T-helper 17 cell (primary cell): ENCODE measurements at places on chromosomes 3 and 15.

DNA sequence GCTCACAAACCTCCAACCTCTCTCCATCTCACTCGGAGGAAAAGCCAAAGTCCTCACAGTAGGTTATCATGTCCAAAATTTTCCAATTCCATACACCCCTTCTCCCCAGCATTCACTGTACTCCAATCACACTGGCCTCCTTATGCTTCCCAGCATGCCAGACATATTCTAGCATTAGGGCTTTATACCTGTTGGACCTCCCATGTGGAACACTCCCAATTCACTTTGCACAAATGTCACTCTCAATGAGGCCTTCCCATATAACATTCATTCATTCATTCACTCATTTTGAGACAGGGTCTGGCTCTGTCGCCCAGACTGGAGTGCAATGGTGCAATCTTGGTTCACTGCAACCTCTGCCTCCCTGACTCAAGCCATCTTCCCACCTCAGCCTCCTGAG lies 19.9 kb downstream of the SCAPER start:
- no peak for DNase-seq
- peaks cover 29% of the 10 kb centered on the region for H3K4me1 ChIP-seq
- H3K4me3 ChIP-seq, result no peak overlapping the region
- H3K36me3 ChIP-seq, result peaks cover 6% of the 10 kb centered on the region
- H3K27ac ChIP-seq, result no peak overlapping the region
- no peaks in the 10 kb centered on the region for H3K27me3 ChIP-seq

DNA sequence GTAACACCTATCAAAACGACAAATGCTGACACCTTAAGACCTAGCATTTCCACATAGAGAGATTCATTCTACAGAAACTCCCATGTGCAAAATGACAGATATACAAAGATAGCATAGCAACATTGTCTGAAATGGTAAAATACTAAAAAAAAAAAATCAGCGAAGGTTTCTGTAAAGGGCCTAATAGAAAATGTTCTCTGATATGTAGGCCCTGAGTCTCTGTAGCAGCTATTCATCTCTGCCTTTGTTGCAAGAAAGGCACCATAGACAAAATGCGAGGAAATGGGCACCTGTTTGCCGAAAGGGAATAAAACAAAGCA lies 631 bp upstream of the MFGE8 start:
- DNase-seq, result no peak
- H3K27me3 ChIP-seq, result peaks cover 19% of the 10 kb centered on the region
- H3K4me1 ChIP-seq, result peaks cover 24% of the 10 kb centered on the region
- H3K36me3 ChIP-seq, result no peaks in the 10 kb centered on the region
- H3K27ac ChIP-seq, result peak overlapping the region; percentile 61

GRCh38 chr3:143443851-143444331 lies 324.3 kb downstream of the CHST2 start:
- H3K27me3 ChIP-seq, result no peaks in the 10 kb centered on the region
- peaks cover 31% of the 10 kb centered on the region for H3K4me1 ChIP-seq
- DNase-seq, result no peak
- H3K4me3 ChIP-seq, result no peak overlapping the region

GRCh38 chr15:50783411-50783810 lies 17.9 kb upstream of the SPPL2A start:
- H3K4me1 ChIP-seq, result peaks cover 3% of the 10 kb centered on the region
- no peaks in the 10 kb centered on the region for H3K27me3 ChIP-seq
- H3K4me3 ChIP-seq, result no peak overlapping the region
- no peak for DNase-seq
- H3K27ac ChIP-seq, result no peak overlapping the region
- H3K36me3 ChIP-seq, result no peaks in the 10 kb centered on the region

GRCh38 chr3:77296527-77296926 lies 256.6 kb downstream of the ROBO2 start:
- no peak for DNase-seq
- no peak overlapping the region for H3K4me3 ChIP-seq
- H3K27ac ChIP-seq, result no peak overlapping the region
- no peaks in the 10 kb centered on the region for H3K36me3 ChIP-seq
- no peaks in the 10 kb centered on the region for H3K27me3 ChIP-seq

GRCh38 chr3:124115279-124115678 lies 123.4 kb upstream of the ROPN1 start:
- no peak overlapping the region for H3K27ac ChIP-seq
- DNase-seq, result no peak
- H3K4me3 ChIP-seq, result no peak overlapping the region

DNA sequence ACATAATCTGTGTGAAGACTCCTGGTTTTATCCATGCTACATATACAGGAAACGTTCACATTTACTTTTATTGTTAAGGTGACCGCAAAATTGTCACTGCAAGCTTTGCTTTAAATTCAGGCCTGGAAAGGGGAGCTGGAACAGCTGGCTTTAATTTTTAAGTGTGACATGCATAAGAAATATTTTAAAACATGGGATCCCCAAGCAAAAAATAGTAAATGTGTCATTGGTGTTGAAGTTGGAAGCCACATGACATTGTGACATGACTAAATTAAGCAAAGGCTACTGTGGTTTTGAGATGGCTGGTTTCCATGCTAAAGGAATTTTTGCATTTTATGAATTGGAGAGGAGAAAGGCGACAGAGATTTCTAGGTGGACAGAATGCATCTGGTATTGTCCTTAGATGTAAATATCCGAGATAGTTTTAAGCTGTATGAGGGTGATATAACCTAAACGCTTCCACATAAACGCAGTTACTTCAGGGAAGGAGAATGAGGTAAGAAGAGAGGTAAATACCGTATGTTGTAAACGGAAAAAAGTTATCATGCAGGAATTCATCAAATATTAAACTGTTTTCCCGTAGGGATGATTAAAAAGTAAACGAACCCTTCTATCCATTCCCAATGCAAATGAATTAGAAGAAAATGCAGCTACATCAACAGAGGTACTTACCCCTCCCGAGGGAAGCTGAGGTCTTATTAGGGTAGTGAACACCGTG lies 927 bp upstream of the FYTTD1 start:
- H3K27ac ChIP-seq, result peak overlapping the region; percentile 96
- H3K36me3 ChIP-seq, result no peaks in the 10 kb centered on the region
- DNase-seq, result no peak
- no peaks in the 10 kb centered on the region for H3K27me3 ChIP-seq

- peaks cover 13% of the 10 kb centered on the region for H3K27me3 ChIP-seq
- DNase-seq, result no peak
- H3K27ac ChIP-seq, result no peak overlapping the region
- H3K4me1 ChIP-seq, result peaks cover under 1% of the 10 kb centered on the region
Measured at GRCh38 chr15:65055201-65055870, 10.1 kb downstream of the SLC51B start.

DNA sequence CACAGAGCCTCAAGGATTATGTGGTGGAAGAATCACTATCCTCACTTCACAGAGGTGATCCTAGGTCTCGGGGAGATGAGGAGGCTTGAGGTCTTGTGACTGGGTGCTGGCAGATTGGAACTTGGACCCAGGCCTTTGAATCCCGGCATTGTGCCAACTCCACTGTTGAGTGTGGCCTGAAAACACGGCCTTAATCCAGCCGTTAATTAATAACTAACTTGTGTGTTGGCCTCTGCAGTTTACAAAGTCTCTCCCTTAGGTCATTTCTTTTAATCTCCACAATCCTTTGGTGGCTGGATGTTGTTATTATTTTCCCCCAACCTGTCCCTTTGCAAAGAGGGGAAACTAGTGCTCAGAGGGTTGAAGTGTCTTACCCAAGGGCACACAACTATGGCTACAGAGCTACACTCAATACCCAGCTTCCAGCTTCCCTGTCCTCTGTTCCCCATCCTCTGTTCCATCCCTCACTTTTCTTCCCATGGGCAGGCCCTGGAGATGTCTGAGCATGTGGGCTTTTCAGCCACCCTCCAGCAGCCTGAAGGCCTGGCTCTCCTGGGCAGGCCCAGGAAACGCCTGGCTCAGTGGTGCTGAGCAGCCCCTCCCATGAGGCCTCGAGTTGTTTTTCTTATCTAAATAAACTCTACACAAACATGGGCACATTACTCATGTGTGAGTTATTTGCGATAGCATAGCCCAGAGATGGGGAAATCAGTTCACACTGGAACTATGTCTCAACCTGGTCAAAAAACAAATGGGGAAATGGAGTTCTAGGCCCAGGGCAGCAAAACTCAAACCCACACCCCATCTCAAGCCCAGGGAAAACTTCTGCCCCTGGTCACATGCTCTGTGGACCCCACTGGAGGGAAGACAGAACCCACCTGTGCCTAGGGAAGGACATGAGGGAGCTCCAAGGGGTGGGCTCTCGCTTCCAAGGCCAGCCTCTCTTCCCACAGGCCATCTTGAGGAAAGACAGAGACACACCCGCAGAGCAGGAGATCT lies 16.8 kb upstream of the SMAD3 start:
- no peaks in the 10 kb centered on the region for H3K36me3 ChIP-seq
- H3K4me1 ChIP-seq, result peaks cover 7% of the 10 kb centered on the region
- no peak for DNase-seq
- no peaks in the 10 kb centered on the region for H3K27me3 ChIP-seq

DNA sequence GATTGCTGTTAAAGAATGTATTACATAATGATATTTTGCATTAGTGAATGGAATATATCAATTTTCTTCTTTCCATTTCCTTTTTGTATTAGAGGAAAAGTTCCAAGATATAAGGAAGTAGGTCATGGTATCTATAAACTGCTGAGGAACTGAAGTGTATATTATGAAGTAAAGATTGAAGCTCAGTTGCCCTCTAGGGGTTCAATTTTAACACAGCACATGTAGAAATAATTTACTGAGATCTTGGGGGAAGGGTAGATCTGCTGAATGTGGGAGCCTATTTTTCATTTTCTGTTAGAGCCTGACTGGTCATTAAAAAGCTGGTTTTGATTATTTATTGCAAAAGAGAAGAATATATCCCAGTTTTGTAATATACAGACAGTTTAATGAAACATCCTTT lies 45.2 kb downstream of the CMC1 start:
- no peaks in the 10 kb centered on the region for H3K36me3 ChIP-seq
- no peak overlapping the region for H3K4me3 ChIP-seq
- no peak overlapping the region for H3K27ac ChIP-seq
- DNase-seq, result no peak
